ENCODE measurements at places on chromosomes 11 and 22.

DNA sequence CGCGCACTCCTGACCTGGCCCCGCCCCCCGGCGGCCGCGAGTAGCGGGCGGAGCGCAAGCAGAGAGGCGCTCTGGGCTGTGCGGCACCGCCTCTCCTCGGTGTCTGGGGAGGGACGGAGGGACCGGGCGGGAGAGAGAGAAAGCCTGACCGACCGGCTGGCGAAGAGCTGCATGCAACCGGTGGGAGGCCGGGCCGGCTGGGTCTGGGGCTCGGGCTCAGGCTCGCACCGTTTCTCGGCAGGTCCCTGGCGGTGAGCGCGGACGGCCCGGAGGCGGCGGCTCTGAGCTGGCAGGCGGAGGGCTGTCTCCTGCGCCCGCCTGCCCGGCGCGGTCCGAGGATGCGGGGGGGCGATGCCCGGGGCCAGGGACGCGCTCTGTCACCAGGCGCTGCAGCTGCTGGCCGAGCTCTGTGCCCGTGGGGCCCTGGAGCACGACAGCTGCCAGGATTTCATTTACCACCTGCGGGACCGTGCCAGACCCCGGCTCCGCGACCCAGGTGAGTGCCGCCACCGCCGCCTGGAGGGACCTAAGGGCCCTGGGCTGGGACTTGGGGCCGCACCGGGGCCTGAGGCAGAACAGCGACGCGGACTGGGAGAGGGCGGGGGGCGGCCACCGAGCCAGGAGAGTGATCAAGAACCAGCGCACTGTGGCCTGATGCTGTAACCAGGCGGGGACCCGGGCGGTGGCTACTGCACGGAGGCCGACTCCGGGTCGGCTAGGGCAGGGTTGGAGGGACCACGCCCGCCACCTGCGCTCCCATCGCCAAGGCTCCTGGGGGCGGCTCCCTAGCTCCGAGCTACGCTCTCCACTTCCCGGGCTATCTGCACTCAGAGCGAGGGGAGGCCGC is at the start of gene SYT9:
SYT9 (plus strand) TSS at position 69 of the 847 bp plus-strand sequence; CDS start at position 352, 283 bp downstream.
- no peak for DNase-seq

DNA sequence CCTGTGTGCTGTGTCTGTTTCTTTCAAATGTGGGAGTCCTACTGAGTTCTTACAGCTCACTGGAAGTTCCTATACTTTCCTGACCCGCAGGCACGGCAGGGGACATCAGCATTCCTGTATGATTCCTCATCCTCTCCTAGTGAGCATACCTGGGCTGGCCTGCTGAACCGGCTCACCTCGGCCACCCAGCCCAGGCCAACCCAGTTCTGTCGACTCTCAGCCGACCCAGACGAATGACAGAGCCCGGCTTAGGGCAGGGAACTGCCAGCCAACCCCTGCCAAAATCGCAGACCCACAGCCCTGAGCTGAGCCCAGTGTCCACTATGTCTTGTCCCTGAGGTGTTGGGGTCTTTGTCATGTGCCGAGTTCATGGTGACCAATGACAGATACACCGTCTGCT is 339.7 kb downstream of the BRD1 start:
- no peak for DNase-seq

DNA sequence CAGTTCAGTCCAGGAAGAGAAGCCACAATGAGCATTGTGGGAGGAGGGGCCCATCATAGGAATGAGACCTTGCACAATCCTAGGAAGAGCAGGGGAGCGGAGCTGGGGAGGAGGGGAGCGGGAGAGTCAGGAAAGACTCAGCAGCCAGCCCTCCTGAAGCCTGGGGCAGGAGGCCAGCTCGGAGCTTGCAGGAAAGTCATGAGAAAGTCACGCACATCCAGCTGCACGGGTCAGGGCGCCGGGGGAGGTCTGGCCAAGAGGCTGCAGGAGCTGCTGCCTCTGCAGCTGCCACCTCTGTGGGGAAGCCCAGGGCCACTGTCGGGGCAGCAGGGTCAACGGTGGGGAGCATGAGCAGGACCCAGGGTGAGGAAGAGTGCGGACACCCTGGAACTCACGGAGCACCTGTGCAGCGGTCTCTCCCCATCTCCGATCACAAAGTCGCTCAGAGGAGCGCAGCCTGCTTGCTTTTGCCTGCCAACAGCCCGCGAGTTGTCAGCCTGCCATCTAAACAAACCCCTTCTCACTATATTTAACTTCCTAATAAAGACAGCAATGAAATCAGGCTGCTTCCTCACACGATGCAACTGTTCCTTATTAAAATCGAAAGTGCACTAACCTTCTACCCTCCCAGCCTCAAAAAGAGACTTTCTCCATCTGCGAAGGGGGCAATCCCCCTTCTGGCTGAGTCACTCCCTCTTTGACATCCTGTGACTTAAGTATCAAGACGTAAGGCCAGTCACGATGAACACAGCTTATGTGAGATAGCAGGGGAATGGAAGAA is 52.9 kb upstream of the RTL6 start:
- no peak for DNase-seq

DNA sequence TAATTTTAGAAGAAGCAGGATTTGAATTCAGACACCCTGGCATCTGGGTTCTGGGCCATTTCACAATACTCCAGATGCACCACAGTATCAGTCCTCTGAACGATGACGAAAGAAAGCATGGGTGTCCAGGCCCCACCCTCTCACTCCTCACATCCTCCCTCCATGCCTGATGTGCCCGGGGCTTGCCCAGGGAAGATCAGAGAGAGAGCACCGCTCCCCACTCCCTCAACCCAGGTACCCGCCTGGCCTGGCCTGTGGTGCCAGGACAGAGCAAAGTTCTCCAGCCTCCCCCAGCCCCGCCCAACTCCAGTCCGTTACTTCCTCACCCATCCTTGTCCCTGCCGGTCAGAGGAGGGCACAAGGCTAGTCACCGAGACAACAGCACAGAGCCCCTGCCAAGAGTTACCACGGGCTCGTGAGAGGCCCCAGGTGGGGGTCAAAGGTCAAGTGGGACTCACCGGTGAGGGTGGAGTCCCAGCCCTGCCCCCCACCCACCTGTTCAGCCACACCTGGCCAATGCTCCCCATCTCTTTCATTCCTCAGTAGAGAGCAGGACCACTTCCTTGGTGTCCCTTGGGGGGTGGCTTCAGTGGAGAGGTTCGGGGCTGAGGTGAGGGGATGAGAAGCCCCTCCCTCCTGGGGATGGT is 8.1 kb downstream of the BCL9L start:
- no peak for DNase-seq

- no peak for DNase-seq
Observed at GRCh38 chr22:35726933-35727332, 9.3 kb downstream of the APOL5 start.

DNA sequence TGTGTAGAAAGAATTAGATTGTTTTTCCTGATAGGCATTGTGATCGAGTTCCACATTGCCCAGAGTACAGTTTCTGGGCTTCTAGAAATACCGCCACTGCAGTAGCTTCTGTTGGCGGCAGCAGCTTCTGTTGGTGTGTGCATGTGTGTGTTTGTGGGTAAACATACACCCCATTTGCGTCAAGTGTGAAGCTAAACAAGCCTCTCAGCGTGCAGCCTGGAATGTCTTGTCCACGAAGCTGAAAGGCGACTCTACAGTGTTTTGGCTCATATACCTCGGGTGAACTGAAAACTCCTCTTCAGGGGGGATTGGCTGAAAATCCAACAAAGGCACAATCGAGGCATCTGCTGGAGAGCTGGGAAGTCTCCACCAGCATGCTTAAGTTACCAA is 112.0 kb upstream of the E2F8 start:
- DNase-seq, result no peak

- no peak for DNase-seq
Observed at GRCh38 chr11:58805065-58805464, 39.4 kb downstream of the GLYATL2 start.

GRCh38 chr11:9633679-9634078 is 30.2 kb upstream of the SWAP70 start:
- no peak for DNase-seq

DNA sequence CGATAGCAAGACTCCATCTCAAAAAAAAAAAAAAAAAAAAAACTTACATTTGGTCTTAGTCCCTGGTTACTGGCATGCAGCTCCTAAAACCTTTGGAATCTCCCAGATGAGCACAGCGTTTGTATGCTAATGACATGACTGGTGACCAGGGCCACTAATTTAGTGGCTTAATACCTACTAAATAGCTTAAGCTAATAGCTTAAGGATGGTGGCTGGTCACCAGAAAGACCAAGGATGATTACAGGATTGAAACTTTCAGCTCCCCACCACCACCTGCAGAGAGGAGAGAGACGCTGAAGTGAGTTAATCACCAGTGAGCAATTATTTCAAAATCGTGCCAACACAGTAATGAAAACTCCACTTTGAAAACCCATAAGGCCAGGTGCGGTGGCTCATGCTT is 37.1 kb downstream of the DENND5A start:
- no peak for DNase-seq

GRCh38 chr11:23723861-23724260 is 773.0 kb upstream of the LUZP2 start:
- DNase-seq, result no peak

DNA sequence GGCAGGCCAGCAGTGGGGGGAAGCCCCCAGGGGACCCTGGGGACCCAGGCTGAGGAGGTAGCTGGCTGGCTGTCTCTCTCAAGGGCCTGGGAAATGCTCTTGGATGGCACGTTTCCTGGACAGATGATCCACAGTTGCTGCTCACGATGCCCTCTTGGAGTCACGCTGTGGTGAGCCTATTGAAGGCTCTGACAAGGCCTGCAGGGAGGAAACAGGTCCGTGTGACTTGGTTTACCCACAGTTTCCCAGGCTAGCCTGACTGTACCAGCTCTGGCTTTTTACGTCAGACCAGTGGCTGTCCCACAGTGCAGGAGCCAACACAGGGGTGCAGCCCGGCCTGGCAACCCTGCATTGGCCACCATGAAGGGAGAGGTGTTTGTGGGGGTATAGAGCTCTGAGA is 29.2 kb upstream of the PPARA start:
- no peak for DNase-seq

DNA sequence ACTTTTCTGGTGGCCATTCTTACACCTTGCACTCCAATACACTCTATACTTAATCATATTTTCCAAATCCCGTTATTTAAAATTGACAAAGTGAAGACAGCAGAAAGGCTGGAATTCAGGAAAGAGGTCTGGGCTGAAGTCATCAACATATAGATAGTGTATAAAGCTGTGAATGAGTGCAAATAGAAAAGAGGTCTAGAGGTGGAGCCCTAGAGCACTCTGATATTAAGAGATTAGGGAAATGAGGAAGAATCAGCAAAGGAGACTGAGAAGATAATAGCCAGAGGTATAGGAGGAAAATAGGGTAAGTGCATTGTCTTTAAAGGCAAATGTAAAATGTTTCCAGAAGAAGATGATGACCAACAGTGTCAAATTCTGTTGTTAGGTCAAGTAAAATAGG is 7.9 kb downstream of the CTR9 start:
- no peak for DNase-seq

DNA sequence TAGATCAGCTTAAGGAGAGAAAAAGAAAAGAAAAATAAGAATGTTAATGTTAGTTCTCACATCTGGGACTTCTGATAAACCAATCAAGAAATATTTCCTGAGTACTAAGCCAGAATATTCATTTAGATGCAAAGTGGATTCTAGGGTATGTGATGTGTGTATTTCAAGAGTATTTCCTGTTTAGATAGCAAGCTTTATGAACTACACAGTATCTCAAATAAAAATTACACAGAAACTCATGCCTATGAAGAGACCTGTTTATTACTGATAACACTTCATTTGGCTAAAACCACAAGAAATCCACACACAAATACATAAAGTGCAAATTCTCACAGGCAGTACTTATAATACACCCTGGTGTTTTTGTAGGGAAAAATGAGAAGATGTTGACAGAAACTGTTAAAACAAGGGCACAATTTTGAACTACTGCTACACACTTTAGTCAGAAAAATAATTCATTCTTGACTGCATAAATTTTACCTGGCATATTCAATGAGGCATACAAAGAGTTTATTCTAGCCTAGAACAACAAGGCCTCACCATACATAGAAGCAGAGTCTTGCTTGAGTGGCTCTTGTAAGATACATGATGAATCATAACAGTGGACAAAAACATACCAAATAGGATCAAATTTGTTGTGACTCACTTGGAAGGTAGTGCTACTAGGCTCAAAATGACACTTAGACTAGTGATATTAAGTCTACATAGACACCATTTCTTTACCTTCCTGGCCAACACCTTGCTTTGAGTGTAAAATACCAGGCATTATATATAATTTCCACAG is 18.8 kb upstream of the P4HA3 start:
- no peak for DNase-seq

- no peak for DNase-seq
Observed at GRCh38 chr22:49574205-49574880, 253.3 kb downstream of the BRD1 start.

DNA sequence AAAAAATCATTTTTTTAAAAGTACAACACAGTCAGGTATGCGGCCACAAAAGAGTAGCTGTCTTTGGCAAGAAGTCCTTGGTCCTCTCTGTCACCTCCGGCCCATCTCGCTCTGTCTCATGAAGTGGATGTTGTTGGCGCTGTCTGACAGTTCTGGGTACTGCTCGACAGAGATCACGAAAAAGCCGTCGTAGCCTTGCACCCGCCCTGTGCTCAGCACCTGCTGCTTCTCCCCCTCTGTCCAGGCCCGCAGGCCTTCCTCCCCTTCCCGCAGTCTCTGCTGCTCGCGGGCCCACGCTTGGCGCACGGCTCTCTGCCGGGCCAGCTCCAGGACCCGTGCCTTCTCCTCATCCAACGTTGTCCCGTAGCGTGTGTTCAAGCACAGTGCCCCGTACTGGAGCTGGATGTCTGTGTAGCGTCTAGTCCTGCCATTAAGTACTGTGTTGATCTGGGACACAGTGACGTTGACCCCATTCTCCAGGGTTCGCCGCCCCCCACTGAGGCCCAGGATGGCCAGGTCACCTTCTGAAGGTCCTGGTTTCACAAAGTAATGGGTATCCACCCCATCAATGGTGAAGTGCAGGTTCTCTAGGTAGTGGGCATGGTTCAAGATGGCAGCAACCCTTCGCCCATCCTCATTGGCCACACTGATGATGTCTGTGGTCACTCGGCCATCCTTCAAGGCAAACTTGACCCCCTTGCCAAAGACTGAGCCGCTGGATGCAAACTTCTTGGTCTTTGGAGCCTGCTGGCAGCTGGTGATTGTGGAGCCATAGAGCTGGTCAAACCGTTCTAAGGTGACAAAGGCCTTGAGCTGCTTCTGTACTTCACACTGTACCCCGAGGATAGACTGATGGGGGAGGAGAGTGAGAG is 83.5 kb upstream of the NARS2 start:
- no peak for DNase-seq

GRCh38 chr22:23544852-23545251 is 35.2 kb downstream of the IGLL1 start:
- DNase-seq, result no peak

Data from activated T-helper 1 cell treated with Interleukin-2 at 50 U/mL for 16 hours (primary cell).